ENCODE measurements at places on chromosomes 4 and X.

GRCh38 chr4:90028460-90028859 lies 98.7 kb upstream of the CCSER1 start:
- DNase-seq: no peak

DNA sequence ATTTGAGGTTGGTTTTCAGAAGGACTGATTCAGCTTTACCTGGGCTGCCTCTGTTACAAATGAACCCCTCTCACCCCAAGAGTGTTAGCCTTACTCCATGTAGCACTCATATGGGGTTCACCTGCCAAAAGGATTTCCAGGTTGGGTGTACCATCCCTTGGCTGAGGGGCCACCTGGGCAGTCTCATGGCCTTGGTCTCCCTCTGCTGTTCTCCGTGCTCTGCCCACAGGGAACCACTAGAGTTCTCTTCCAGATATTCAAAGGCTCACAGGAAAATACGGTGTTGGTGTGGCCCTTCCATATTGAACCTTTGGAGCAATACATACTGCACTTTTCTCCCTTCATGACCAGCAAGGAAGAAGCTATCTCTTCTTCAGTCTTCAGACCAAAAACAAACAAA lies 18.0 kb upstream of the PRDM5 start:
- no peak for DNase-seq

DNA sequence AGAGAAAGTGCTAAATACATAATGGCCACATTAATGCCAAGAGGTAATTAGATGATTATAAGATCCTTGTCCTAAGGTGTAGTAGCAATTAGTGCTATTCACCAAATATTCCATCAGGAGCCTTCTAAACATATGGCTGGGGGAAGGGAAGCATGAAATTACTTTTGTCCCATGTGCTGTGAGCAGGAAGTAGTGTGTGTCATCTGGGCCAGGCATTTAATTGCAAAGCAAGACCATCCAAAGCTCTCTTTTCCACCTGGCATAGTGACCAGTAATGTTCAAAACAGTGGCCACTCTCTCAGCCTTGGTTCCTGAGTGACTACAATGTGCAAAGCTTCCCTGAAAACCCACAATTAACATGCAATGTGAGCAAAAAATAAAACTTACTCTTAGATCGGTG lies 144.2 kb upstream of the FAM241A start:
- no peak for DNase-seq

DNA sequence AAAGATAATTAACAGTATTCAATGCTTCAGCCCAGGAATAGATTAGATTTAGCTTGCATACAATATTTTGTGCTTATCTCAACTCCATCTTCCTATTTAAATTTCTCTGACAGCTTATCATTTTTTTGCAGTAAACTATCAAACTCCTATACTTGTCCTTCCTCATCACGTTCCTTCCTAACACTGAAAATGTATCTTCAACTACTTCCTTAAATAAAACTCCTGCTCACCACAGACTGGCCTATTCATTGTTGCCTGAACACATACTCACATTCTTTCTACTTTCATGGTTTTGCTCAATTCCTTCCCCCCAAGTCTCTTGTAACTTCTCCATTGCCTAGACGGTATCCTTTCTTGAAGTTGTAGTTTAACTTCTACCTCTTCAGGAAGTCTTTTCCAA lies 28.5 kb upstream of the PTPN13 start:
- DNase-seq: no peak

DNA sequence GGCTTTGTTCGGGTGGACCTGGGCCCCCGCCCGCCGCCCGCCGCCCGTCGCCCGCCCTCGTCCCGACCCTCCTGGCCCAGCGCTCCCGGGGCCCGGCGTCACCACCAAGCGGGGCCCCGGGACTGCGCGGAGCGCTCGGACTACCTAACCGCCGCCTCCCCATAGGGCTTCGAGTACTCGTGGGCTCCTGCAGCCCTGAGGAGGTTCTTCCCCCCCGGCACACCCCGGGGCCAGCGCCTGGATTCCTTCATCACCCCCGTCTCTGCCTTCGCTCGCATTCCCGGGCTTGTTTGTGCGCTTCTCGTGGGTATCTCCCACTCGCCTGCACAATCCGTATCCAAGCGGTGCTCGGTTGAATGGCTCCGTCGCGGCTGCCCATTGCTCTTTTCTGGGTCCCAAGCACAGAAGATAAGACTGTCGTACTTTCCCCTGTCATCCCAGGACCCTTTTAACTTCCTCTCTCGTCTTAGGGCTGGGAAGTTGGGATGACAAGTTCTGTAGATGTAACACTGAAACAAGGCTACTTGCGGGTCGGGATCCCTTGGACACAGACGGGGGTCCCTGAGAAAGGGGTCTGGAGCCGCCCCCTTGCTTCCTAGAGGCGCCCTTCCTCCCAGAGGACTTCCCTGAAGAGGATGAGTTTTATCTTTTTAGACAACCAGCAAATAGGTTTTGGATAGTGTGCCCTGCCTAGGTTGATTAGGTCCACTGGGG lies 565 bp downstream of the MOB1B start:
- no peak for DNase-seq

DNA sequence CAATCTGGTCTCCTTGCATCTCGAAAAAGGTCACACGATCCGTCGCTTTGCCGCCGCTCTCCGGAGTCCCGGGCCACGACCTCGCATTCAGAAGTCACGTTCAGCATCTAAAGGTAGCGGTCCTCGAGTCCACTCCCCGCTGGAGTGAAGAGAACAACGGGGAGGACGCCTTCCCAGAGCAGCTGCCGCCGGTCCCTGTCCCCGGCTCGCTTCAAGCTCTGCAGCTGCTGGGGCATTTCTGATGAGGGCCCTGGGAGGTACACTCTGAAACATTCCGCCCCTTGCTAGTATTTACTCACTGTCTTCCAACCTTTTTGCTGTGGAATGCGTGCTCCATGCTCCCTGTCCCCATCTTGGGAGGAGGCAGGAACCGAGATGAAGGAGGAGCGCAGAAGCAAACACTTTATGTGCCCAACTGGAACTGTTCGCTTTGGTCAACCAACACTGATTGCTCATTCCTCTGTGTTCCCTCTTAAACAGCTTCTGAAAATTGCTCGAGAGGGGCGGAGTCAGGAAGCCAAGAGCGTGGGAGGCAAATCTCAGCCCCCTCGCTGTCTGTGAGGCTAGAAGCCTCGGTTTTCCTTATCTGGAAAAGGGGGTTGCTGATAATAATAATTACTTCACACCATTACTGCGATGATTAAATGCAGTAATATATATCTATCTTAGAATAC lies 6.4 kb upstream of the VAMP7 start:
- DNase-seq: no peak
